ENCODE measurements at places on chromosomes 1 and 21.

DNA sequence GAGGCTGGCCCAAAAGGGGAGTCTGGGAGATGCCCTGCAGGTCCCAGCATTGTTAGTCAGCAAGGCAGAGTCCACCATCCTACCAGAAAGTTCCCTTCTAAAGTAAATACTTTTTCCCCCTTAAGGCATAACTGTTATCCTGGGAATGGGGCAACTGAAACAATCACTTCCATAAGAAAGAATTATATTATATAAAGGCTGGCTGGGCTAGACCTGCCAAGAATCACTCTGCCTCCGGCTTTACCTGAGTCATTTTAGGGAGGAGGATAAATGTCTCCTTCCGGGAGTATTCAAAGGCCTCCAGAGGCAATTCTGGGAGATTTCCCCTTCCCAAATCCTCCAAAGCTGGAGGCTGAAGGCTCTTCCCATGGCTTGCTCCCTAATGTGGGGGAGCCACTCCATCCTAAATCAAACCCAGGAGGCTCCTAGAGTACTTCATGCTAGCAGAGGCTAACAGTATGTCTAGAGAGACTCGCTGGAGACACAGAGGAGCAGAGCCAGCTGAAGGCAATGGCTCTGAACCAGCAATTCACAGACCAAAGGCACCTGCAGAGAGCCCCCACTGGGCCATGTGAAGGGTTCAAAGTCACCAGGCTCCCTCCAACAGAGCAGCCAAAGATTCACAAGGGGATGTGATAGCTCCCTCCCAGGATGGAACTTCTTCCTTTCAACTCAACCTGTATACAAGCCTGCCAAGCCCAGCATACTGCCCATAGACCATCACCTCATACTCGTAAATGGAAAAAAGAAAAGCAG lies 116.0 kb downstream of the ASTN1 start:
- no peak for DNase-seq

DNA sequence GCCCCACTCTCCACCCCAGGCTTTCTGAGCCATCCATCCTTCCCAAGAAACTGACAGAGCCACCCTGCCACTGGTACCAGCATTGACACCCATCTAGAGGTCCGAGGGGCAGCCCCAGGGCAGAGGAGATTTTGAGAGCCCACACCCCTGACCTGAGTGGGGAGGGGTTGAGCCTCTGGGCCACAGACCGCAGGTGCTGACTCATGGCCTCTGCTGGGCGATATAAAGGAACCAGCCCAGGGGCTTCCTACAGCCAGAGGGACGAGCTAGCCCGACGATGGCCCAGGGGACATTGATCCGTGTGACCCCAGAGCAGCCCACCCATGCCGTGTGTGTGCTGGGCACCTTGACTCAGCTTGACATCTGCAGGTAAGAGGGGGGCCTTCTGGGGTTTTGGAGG lies at the start of gene PADI4:
TSS of gene PADI4 (plus strand) at position 252 of the 400 bp plus-strand sequence. CDS start at position 278, 26 bp downstream.
- no peak for DNase-seq

DNA sequence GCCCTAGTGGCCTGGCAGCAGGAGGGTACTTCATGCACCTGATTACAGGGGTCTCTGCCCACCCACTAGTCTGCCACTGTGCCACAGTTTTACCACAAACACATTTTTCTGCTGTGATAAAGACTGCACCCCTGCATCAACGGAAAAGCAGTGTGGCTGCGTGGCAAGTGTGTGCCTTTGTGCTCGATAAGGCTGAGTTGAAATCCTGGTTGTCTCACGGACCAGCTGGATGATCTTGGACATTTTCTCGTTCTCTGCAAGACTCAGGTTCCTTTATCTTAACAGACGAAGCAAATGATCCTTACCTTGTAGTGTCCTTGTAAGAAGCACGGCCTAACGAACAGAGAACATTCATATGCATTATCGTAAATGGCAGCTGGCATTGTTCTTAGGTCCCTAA lies 10.2 kb downstream of the GRHL3 start:
- DNase-seq = no peak

- DNase-seq = peak; percentile 22
These were observed 2.2 kb upstream of the TESK2 start for GRCh38 chr1:45493116-45493697.

GRCh38 chr1:232687728-232688127 lies 57.8 kb upstream of the SIPA1L2 start:
- no peak for DNase-seq

GRCh38 chr1:10888291-10888690 lies 91.8 kb upstream of the CASZ1 start:
- no peak for DNase-seq

GRCh38 chr1:78156805-78157521 lies 111.2 kb downstream of the GIPC2 start:
- DNase-seq = no peak
